ENCODE measurements at places on chromosomes 6 and 20.
A peak's percentile ranks its signal among the peaks of the same experiment; 100 is the strongest.

DNA sequence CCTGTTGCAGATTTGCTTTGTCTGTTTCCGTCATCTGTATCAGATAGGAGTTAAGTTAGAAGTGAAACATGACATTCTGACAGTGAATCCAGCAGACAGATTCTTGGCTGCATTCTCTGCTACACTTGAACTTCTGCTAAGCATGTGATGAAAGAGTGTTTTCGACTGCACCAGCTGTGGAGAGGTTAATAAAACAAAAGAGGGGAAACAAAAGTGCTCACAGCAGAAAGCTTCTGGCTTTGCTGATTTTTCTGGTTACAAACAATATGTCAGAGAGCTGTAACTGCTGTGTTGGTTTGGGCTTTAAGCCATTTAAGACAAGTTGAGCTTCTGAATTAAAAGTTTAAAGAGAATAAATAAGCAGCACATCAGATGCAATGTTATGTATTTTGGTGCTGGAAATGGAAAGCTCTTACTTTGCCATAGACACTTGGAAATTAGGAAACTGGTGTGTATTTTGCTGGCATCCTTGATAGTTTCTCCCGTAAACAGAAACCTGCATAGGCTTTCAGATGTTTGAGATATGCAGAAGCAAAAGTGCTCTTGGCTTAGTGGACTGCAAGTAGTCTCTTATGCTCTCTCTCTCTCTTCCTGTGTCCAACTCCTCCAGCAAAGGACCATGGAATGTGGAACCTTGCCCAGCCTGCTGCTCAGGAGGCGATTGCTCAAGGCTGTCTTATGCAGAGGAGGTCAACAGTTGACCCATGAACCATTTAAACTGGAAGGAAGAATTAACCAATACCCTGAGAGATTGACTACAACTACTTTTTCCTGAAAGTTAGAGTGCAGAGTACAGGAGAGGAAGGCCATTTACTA, 104.9 kb downstream of the RPS12 start:
- no peak for DNase-seq

GRCh38 chr6:27873021-27873940, 38.9 kb downstream of the OR2B2 start:
- DNase-seq: peak; percentile 85

GRCh38 chr6:33414592-33415271, 3.2 kb downstream of the CUTA start:
- DNase-seq: no peak

GRCh38 chr20:2932498-2932897, 59.2 kb downstream of the PTPRA start:
- DNase-seq: no peak

- no peak for DNase-seq
Measured at GRCh38 chr20:57475388-57476083, 49.4 kb downstream of the CTCFL start.

DNA sequence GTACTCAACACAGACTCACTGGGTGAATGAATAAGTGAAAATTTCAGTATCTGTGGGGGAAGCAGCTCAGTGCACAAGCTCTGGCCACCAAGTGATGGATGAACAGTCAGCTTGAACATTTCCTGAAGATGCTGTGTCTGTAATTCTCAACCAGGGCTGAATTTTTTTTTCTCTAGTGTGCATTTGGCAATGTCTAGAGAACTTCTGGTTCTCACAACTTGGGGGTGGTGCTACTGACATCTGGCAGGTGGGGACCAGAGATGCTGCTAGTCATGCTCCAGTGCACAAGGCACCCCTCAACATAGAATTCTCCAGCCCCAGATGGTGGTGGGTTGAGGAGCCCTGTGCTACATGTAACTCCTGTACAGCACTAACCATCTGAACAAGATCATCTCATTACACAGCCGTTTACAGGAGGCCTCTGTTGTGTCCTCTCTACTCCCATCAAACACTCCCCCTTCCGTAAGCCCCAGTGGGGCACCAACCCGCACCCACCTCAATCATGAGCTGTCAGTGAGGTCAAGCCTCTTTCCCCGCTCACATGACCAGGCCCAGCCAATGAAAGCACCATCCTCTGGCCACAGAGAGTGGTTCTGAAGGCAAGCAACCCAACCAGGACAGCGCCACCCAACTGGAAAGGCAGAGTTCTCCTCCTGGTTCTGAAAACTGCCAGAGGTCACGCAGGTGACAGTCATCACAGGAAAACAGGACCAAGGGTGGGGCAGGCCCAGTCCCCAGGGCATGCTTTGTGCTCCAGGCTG, 103.9 kb upstream of the PMEPA1 start:
- DNase-seq: no peak

DNA sequence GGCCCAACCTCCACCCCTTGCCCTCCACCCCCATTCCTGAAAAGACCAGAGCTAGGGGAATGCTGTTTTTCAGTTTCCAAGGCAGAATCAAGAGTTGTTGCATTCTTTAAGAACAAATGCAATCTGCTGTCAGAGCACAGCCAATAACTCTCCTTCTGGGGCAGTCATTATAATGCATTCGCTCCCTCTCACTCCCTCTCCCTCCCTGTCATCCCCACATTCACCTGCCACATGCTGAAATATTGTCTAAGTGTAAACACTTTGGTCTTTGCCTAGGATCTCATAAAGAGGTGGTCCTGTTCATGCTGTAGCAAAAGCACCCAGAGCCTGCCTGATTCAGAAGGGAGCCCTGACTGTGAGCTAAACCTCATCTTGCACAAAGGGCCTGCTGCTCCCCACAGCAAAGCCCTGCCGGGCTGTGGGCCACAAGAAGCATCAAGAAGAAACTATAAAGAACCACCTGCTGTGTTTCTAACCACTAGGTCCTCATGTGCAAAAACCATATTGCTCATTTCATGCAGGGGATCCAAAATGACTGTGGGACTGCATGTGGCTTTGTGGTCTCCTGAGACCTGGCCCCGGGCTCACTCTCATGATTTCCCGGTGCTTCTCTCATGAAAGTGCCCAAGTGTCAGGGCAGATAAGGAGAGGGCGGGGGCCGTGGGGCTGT, 85.6 kb downstream of the GPR6 start:
- no peak for DNase-seq

All from GM12864 (cell line).